ENCODE measurements at places on chromosomes 1 and 21.

- DNase-seq: no peak
Measured at GRCh38 chr1:185965870-185966269, 231.7 kb downstream of the HMCN1 start.

DNA sequence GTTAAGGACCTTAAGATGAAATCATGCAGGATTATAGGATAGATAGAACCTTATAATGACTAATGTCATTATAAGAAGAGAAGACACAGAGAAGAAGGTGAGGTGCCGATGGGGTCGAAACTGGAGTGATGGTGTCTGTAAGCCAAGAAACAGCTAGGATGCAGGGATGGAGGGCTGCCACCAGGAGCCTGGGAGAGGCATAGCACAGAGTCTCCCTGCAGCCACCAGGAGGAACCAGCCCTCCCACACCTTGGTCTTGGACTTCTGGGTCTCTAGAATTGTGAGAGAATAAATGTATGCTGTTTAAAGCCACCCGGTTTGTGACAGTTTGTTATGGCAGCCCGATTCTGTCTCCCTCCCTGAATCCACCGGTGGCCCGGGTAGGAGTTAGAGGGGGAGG, 337.2 kb upstream of the AJAP1 start:
- DNase-seq: no peak

DNA sequence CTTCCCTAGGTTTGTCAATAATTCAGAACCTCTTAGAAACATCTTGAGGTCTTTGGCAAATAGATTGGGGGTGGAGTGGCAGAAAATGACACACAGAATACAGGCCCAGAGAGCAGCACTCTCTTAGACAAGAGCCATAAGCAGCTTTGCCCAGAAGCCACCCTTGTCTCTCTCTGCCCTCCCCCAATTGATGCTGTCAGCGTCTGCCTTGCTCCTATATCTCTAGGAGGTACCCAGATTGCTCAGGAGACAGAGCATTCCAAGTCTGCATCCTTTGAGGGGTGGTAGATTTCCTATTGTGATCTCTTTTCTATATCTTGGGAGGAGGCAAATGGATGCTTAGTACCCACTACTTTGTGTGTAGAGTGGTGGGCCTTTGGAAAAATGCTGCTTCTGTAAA, 1.8 kb downstream of the RGL1 start:
- DNase-seq: no peak

DNA sequence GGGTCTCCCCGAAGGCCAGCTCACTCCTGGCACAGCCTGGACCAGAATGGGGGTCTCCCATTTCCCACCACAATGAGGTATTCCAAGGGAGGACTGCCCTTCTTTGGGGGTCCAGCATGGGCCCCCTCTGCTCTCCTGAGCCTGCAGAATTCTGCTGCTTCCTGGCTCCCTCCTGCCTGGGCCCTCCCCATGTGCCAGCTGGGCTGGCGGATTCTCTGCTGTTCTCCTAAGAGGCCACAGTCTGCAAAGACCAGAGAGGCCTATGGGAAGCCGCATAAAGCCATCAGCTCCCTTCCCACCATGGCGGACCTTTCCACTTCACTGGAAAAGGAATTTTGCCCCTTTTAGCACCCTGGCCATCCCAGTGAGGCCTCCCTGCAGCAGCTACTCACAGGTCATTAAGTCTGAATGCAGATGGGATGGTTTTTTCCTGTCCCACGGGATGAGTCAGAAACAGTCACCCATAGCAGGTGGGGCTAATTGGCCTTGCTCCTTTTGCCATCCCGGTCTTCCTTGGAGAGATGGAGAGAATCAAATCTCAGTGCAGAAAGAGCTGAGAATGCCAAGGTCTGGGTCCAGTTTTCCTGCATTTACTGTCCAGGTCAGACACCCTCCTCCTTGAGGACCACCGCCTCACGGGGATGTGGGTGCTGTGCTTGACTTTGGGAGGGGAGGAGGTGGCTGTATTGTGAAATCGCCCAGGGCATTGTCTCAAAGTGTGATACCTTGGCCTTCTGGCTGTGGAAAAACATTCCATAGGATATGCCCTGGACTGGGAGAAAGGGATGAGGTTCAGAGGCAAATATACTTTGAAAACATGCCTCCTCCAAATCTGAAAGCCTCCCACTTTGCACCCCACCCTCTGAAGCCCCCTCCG, 23.2 kb downstream of the MYBPH start:
- no peak for DNase-seq

Data from GM18507 (cell line).